ENCODE measurements at places on chromosomes 5 and 9. TPM values are rescaled to one million over a fixed set of nuclear protein-coding genes. Genes with fewer than 3 reads are reported as not detected.

The AHRR gene
- total RNA-seq = 0.26 TPM

The MAMDC2 gene
- total RNA-seq = 17.1 TPM

The ZNF483 gene
- total RNA-seq = 8.6 TPM

The ENTREP1 gene
- 6.9 TPM for total RNA-seq

The SPATA6L gene
- 10.9 TPM for total RNA-seq

The MACIR gene
- 6.3 TPM for total RNA-seq

The TNFSF8 gene
- not detected for total RNA-seq

The GNE gene
- 7.3 TPM for total RNA-seq

The C9orf153 gene
- 7.6 TPM for total RNA-seq

The LPAR1 gene
- 10.9 TPM for total RNA-seq

The SLC28A3 gene
- total RNA-seq = 4.3 TPM

The FAM221B gene
- not detected for total RNA-seq

The SEMA4D gene
- 15.6 TPM for total RNA-seq
